ENCODE measurements at places on chromosomes 6 and 20.

GRCh38 chr6:98487612-98488011 is 346.8 kb upstream of the POU3F2 start:
- DNase-seq = no peak

DNA sequence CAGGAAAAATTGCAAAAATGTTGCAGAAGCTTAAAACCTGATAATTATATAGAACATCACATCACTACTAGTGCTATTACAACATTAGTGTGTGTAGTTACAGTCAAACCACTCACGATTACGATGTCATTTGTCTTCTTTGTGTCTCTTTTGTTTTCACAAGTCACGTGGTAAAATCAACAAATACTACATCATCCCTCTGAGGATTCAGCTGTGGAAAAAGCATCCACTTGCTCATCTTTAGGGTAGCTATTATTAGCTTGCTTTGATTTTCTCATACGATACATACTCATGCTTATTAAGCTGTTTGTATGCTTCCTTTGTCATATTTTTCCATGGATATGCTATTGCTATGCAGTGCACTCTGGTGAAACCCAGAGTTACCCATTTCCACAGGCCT is 22.2 kb upstream of the ATXN1 start:
- DNase-seq = no peak

- DNase-seq = no peak
Observed at GRCh38 chr6:36669002-36669401, 9.5 kb upstream of the CDKN1A start.

DNA sequence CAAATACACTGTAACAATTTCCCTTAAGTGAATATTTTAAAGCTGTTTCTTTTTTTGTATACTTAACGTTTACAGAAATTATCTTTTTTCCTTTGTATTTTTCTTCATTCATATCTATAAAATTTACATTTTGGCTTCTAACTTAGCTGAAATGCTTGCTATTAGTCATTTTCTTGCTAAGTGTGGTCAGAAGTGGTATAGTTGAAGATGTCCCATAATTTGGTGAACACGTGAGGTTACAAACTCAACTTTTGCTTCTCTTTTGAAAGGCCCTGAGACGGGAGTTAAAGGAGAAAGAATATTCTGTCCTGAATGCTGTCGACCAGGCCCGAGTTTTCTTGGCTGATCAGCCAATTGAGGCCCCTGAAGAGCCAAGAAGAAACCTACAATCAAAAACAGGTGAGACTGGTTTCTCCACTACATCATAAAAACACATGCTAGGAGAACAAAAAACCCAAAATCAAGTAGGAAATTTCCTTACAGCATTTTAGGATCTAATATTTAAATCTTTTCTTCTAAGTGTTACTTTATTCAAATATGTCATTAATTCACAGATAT is 445.0 kb downstream of the UTRN start:
- no peak for DNase-seq

GRCh38 chr6:135651964-135652755 is 154.6 kb upstream of the AHI1 start:
- DNase-seq = no peak

GRCh38 chr6:158799051-158799792 is 19.9 kb downstream of the EZR start:
- peak; percentile 10 for DNase-seq

GRCh38 chr6:31737315-31737990 is 1.1 kb upstream of the CLIC1 start:
- no peak for DNase-seq

DNA sequence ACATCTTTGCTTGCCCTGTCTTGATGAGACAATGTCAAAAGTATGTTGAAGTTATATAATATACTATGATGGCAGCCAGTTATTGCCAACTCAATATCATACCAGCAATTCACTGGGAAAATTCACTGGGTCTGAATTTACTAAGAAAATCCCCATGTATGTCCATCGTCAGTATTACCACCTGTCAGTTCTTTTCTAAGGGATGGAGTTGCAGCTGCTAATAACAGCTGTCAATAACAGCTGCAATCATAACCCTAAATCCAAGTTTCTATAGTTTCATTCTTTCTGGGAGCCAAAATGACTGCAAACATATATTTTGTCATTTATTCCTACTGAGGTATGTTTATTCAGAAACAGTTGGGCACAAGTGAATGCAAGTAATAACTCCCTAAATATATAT is 132.6 kb upstream of the RIN2 start:
- no peak for DNase-seq

GRCh38 chr6:104795363-104795762 is 64.4 kb downstream of the HACE1 start:
- no peak for DNase-seq

- no peak for DNase-seq
Observed at GRCh38 chr20:57738053-57738452, 28.2 kb upstream of the PMEPA1 start.

- no peak for DNase-seq
Observed at GRCh38 chr20:24590178-24590982, 121.0 kb downstream of the SYNDIG1 start.

DNA sequence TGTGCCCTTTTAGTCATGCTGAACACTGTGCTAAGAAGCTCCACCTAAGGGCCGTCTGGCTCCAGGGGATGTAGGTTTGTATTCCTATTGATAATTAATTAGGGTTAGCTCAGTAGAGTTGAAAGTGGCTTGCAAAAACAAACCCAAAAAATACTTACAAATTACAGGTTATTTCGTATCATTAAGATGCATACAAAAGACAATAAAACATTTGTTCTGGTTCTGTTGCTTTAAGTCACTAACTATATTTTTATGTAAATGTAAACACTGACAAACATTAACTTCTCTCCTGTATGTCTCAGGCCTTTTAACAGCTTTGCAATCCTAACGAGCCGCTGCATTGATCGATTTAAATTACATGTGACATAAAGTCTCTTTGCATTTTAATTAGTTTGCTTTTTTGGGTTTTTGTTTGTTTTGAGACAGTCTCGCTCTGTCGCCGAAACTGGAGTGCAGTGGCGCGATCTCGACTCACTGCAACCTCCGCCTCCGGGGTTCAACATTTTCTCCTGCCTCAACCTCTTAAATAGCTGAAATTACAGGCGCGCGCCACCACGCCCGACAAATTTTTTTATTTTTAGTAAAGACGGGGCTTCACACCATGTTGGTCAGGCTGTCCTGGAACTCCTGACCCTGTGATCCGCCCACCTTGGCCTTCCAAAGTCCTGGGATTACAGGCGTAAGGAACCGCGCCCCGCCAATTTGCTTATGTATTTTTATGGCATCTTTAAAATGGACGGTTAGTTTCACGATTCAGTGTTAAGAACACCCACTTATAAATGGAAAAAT is 110.9 kb downstream of the HFE start:
- DNase-seq = peak; percentile 76

DNA sequence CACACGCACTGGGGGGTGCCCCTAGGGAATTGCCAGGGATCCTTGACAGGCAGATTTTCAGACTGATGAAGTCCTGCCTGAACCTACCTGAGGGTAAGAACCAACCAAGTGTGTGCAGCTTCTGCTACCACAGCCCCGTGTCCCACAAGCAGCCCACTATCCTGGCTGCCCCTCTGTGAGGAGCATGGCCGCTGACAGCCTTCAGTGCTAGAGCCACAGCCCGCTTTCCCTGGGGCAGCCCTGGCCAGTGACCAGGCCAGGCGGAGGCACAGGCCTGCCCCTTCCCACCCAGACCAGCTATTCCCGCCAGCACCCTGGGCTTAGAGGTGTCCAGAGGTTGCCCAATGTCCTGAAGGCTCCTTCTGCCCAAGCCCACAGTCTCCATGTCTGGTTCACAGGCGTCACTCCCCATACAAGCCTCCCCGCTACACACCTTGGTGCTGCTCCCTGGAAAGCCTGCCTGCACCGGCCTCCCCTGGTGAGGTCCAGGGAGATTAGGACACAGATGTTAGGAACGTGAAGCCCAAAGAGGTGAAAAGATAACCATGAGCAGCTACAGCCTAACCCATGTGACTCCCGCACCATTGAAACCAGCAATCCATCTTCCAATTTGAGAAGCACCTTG is 207.0 kb downstream of the SYNDIG1 start:
- no peak for DNase-seq

DNA sequence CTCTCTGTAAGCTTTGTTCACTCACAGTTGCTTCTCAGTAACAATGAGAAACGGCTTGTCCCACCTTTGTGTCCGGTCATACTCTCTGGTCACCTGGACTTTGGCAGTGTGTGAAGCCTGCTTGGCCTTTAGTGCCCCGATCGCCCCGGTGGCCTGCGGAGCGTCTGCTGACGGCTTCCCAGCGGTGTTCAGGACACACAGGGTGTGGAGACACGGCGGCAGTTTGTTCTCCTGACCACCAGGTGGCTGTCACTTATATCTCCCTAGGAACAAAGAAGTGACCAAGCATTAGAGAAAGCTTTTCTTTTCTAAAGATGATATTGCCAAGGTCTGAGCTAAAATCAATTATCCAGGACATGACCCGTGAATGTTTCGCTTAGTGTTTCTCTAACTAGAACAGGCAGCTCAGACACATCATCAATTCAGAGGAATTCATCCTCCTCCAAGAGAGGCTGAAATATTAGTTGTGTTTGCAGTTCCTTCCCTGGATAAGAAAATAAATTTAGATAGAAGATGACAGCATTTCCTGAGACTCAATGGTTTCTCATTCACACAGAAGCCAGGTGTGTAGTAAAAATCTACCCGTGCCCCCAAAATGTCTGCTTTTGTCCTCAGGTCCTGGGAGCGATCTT is 167.4 kb upstream of the THBS2 start:
- peak; percentile 26 for DNase-seq

Measured in SK-MEL-5 (cell line).